ENCODE measurements at places on chromosomes 3 and 15. TPM values are rescaled to one million over a fixed set of nuclear protein-coding genes. Genes with fewer than 3 reads are reported as not detected.

DNA sequence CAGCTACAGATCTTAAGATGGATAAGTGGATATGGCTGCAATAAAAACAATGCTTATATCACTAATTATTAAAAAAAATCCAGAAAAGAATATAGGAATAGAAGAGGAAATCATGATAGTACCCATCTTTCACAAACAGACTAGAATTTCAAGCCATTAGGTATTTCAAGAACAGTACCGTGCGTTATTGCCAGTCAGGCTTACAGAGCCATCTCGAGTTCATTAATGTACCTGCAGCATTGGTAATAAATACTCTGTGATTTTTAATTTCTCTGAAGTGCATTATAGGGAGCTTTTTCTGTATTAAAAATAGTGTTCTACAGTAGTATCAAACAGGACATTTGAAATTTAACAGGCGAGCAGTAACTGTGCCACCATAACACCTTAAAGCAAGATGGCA, 35.7 kb downstream of the ST3GAL6 start:
- no peaks in the 10 kb centered on the region for H3K27me3 ChIP-seq
- H3K4me3 ChIP-seq, result no peak overlapping the region
- no peaks in the 10 kb centered on the region for H3K4me1 ChIP-seq
- DNase-seq, result no peak
- no peaks in the 10 kb centered on the region for H3K36me3 ChIP-seq

PLSCR5 gene
- total RNA-seq, result not detected

GADL1 gene
- total RNA-seq, result not detected

- H3K36me3 ChIP-seq, result peaks cover 14% of the 10 kb centered on the region
- peaks cover 70% of the 10 kb centered on the region for H3K4me1 ChIP-seq
- H3K27ac ChIP-seq, result peak overlapping the region; percentile 17
- no peak for DNase-seq
- H3K27me3 ChIP-seq, result no peaks in the 10 kb centered on the region
- H3K4me3 ChIP-seq, result no peak overlapping the region
Measured at GRCh38 chr3:33803252-33803651, 4.8 kb downstream of the PDCD6IP start.

DNA sequence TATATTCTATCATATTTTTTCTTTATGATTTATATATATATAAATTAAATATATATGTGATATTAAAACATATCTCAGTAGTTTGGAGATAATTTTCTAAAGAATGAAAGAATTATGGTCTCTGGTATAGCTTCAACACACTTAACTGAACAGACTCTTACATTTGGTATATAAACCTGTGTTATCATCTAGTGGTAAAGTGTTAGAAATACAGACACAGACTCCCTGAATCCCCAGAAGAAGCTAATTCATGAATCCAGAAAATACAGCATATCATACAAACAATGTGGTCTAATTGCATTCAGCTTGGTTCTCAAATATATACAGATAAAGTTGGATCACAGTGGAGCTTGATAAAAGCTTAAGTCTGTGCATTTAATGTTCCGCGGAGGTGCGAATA, 1100.4 kb downstream of the ROBO2 start:
- H3K4me1 ChIP-seq, result no peaks in the 10 kb centered on the region
- H3K27me3 ChIP-seq, result no peaks in the 10 kb centered on the region
- H3K27ac ChIP-seq, result no peak overlapping the region
- DNase-seq, result no peak

GRCh38 chr15:33293713-33294334, 16.9 kb upstream of the RYR3 start:
- H3K4me3 ChIP-seq, result no peak overlapping the region
- H3K4me1 ChIP-seq, result no peaks in the 10 kb centered on the region
- no peak overlapping the region for H3K27ac ChIP-seq
- no peak for DNase-seq
- no peaks in the 10 kb centered on the region for H3K36me3 ChIP-seq

DNA sequence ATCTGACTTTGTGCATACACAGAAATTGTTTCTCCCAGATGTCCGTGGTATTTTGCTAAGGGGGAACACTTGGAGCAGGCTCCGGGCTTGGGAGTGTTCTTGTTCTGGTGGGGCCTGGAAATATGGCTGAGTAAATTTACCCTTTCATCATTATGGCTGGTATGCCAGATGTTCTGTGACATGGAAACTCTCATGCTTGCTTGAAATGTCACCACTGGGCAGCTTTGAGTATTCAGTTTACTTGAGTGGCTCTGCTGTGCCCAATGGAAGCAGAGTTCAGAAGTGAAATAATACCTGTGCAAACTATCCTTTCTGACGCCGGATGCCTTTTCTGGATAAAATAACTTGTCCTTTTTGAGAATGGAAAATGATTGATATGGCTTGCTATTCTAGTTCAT, 283.6 kb upstream of the TPM1 start:
- H3K4me1 ChIP-seq, result no peaks in the 10 kb centered on the region
- H3K36me3 ChIP-seq, result no peaks in the 10 kb centered on the region
- H3K27me3 ChIP-seq, result no peaks in the 10 kb centered on the region
- no peak for DNase-seq

FES gene
- 81.5 TPM for total RNA-seq

SUCNR1 gene
- not detected for total RNA-seq

RAD51 gene
- total RNA-seq, result 49.9 TPM

ITIH1 gene
- not detected for total RNA-seq

DNA sequence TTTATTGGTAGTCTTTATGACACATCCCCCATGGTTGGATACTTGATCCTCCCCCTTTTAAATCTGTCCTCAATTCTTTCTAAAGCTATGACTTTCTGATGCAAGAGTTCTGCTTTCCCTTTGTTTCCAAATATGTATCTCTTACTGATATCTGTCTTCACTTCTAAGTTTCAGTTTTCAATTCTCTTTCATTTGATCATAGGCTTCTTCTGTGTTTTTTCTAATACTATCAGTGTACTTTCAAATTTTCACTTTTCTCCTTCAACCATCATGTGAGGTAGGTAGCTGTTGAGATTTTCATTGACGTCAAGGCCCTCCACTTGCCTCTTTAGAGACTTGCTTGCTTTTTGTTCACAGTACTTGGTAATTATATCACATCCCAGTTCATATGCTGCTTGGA, 436.5 kb downstream of the CNTN4 start:
- peaks cover 2% of the 10 kb centered on the region for H3K36me3 ChIP-seq
- H3K4me1 ChIP-seq, result no peaks in the 10 kb centered on the region
- no peaks in the 10 kb centered on the region for H3K27me3 ChIP-seq

DNA sequence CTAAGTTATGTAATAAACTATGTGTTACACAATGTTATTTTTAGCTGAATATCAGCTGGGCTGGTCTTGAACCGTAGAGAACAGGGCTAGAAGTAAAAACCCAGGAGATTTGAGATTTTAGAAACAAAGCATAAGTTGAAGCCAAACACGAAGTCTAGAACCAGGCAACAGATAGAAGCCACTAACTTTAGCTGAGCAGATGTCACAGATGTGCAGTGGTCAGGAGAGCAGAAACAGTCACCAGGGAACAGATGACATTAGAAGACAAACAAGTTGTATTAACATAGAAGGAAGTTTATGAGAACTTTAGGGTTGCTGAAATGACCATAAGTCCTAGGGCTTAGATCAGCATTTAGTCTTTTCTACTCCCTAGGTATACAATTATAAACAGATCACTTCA, 731.0 kb downstream of the ZNF385D start:
- no peaks in the 10 kb centered on the region for H3K4me1 ChIP-seq
- H3K27ac ChIP-seq, result no peak overlapping the region
- no peak for DNase-seq
- peaks cover 2% of the 10 kb centered on the region for H3K36me3 ChIP-seq
- H3K27me3 ChIP-seq, result no peaks in the 10 kb centered on the region
- no peak overlapping the region for H3K4me3 ChIP-seq

DNA sequence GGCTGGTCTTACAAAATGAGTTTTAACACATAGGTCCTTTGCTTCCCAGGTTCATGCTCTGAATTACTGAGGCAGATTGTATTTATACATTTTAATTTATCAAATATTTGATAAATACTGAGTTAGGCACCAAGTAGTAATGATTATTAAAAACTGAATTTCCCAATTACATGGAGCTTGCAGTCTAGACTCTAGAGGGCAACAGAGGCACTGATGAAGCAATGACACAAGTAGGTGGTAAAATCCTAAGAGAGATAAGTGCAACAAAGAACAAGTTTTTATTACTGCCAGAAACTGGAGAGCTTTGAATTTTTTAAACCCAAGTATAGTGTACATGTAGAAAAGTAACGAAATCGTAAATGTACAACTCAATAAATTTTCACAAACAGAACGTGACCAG, 406.2 kb upstream of the RARB start:
- H3K27ac ChIP-seq, result no peak overlapping the region
- no peaks in the 10 kb centered on the region for H3K27me3 ChIP-seq
- no peaks in the 10 kb centered on the region for H3K4me1 ChIP-seq
- no peaks in the 10 kb centered on the region for H3K36me3 ChIP-seq
- H3K4me3 ChIP-seq, result no peak overlapping the region

GRCh38 chr15:77819048-77819850, 186.5 kb upstream of the LINGO1 start:
- no peak overlapping the region for H3K27ac ChIP-seq
- peaks cover 1% of the 10 kb centered on the region for H3K36me3 ChIP-seq
- no peak overlapping the region for H3K4me3 ChIP-seq
- H3K27me3 ChIP-seq, result peaks cover 44% of the 10 kb centered on the region
- no peaks in the 10 kb centered on the region for H3K4me1 ChIP-seq
- no peak for DNase-seq

TEX55 gene
- total RNA-seq, result not detected

GRCh38 chr15:33296050-33296449, 14.7 kb upstream of the RYR3 start:
- no peak overlapping the region for H3K27ac ChIP-seq
- no peaks in the 10 kb centered on the region for H3K4me1 ChIP-seq
- no peaks in the 10 kb centered on the region for H3K27me3 ChIP-seq
- H3K36me3 ChIP-seq, result no peaks in the 10 kb centered on the region

ATG3 gene
- 52.0 TPM for total RNA-seq

DNA sequence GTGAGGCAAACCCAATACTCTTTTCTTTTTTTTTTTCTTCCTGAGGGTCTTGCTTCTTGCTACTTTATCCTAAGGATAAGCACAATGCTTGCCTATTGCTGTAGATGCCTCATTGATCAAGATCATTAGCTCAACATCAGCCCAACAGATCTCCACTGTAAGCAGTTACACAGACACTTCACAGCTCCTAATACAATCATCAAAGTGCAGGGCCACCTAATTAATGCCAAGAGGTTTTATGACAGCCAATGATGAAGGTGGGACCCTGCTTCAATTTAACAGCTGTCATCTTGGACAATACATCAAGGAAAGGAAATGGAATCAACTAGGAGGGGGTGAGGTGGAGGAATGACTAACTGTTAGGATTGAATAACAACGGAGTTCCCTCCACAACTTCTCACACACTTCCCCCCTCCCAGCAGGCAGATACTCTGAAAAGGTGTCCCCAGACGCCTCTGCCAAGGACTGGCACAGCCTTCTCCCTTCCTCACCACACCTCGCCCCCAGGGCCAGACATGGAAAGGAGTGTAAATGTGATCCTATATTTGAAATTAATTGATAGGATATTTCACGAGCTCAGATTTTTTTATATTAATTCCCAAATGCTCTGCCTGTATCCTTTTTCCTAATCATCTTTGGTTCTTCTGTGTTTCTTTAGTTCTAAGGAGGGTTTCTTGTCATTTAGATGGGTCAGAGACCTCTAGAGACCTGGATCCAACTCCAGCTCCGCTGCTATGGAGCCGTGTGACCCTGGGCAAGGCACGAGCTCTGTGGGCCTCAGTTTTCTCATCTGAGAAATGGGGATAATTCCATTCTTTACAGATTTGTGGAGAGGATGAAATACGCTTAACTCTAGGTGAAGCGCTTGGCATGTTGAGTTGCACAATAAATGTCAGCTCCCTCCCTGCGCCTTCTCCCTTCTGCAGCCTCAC, 1.2 kb downstream of the DCLK3 start:
- H3K27ac ChIP-seq, result no peak overlapping the region
- H3K4me1 ChIP-seq, result peaks cover 5% of the 10 kb centered on the region
- peaks cover 3% of the 10 kb centered on the region for H3K36me3 ChIP-seq
- DNase-seq, result no peak
- peak overlapping the region; percentile 58 for H3K4me3 ChIP-seq
- H3K27me3 ChIP-seq, result peaks cover 76% of the 10 kb centered on the region

GRCh38 chr15:74300057-74300795, 64.1 kb downstream of the CCDC33 start:
- no peak overlapping the region for H3K4me3 ChIP-seq
- H3K36me3 ChIP-seq, result no peaks in the 10 kb centered on the region
- DNase-seq, result no peak
- no peak overlapping the region for H3K27ac ChIP-seq
- H3K4me1 ChIP-seq, result no peaks in the 10 kb centered on the region
- H3K27me3 ChIP-seq, result peaks cover 66% of the 10 kb centered on the region

DNA sequence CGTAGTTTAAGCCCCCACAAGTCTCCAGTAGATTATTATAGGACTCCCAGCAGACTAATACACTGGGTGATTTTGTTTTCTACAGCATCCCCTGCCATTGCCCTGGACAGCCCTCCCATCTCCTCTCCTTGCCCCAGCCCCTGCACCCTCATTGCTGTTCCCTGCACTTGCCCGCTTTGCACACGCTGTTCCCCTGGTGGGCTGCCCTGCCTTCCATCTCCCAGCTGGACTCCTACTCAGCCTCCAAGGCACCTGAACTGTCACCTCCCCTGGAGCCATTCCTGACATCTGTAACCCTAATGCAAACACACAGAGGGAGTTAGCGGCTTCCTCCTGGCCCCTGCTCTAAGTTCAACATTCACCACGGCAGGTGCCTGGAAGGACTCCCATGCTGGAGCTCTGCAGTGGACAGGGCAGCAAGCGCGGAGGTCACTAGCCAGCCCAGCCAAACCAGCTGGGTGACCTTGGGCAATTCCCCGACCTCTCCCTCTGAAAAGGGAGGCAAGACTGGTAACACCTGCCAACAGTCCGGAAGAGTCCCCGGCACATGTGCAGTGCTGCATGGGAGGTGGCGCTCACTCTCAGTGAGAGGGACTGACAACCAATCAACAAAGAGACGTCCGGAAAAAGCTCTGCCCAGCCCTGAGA, 38.8 kb upstream of the IQSEC1 start:
- no peaks in the 10 kb centered on the region for H3K36me3 ChIP-seq
- H3K4me1 ChIP-seq, result peaks cover 11% of the 10 kb centered on the region
- H3K27ac ChIP-seq, result no peak overlapping the region
- H3K4me3 ChIP-seq, result no peak overlapping the region
- H3K27me3 ChIP-seq, result no peaks in the 10 kb centered on the region
